Bladder microvascular endothelial cell (primary cell): ENCODE measurements at places on chromosomes 16 and 17. TPM values are rescaled to one million over a fixed set of nuclear protein-coding genes. Genes with fewer than 3 reads are reported as not detected.

The SLC47A1 gene
- 0.49 and 1.4 TPM in 2 replicates for total RNA-seq

The KRT12 gene
- total RNA-seq: not detected in 2 replicates

The CCL7 gene
- total RNA-seq: 0.38 TPM in 1 of 2 replicates, not detected in the other

The SEZ6L2 gene
- 0.65 and 5.9 TPM in 2 replicates for total RNA-seq

The MYL11 gene
- 0.97 TPM in 1 of 2 replicates, not detected in the other for total RNA-seq

The VMO1 gene
- 0.13 TPM in 1 of 2 replicates, not detected in the other for total RNA-seq

The CD300A gene
- not detected in 2 replicates for total RNA-seq

The VPS9D1 gene
- 2.6 and 7.4 TPM in 2 replicates for total RNA-seq

The LGALS9B gene
- total RNA-seq: not detected in 2 replicates

The NUPR1 gene
- 5.7 and 8.4 TPM in 2 replicates for total RNA-seq

The LPO gene
- total RNA-seq: not detected in 2 replicates

The TPPP3 gene
- 0.13 TPM in 1 of 2 replicates, not detected in the other for total RNA-seq

The TAC4 gene
- not detected in 2 replicates for total RNA-seq

The DBNDD1 gene
- total RNA-seq: 1.5 and 17.5 TPM in 2 replicates

The CCDC92B gene
- not detected in 2 replicates for total RNA-seq

The GRAPL gene
- 13.3 and 67.8 TPM in 2 replicates for total RNA-seq

The ASPHD1 gene
- total RNA-seq: 0.32 and 0.63 TPM in 2 replicates

The SOX8 gene
- 0.16 and 1.3 TPM in 2 replicates for total RNA-seq

The SULT1A1 gene
- 0.76 and 0.97 TPM in 2 replicates for total RNA-seq

The CSH1 gene
- total RNA-seq: not detected in 2 replicates

The CD7 gene
- total RNA-seq: not detected in 2 replicates

The GP1BA gene
- 0.13 TPM in 1 of 2 replicates, not detected in the other for total RNA-seq

The MMP25 gene
- total RNA-seq: under 0.01 and 0.06 TPM in 2 replicates

The RBFOX1 gene
- not detected in 2 replicates for total RNA-seq

The CHRNE gene
- 0.31 and 0.32 TPM in 2 replicates for total RNA-seq

The TBC1D3B gene
- total RNA-seq: 0.97 and 2.6 TPM in 2 replicates

The STARD3 gene
- total RNA-seq: 35.8 and 38.1 TPM in 2 replicates

The FAM234A gene
- total RNA-seq: 30.1 and 67.4 TPM in 2 replicates

The TM4SF5 gene
- total RNA-seq: not detected in 2 replicates

The GLYR1 gene
- 41.9 and 98.2 TPM in 2 replicates for total RNA-seq

The ZPBP2 gene
- total RNA-seq: not detected in 2 replicates

The CCL16 gene
- 0.65 TPM in 1 of 2 replicates, not detected in the other for total RNA-seq

The ARHGDIG gene
- total RNA-seq: 0.13 TPM in 1 of 2 replicates, not detected in the other

The MAFG gene
- total RNA-seq: 12.0 and 22.8 TPM in 2 replicates

The BOLA2 gene
- 42.7 and 50.7 TPM in 2 replicates for total RNA-seq

The MPP3 gene
- 3.4 and 6.3 TPM in 2 replicates for total RNA-seq

The HASPIN gene
- 4.6 and 7.4 TPM in 2 replicates for total RNA-seq

The UBALD2 gene
- total RNA-seq: 6.8 and 8.9 TPM in 2 replicates

The OR1A1 gene
- total RNA-seq: under 0.01 TPM in 1 of 2 replicates, not detected in the other

The SLC2A4 gene
- 0.57 TPM in 1 of 2 replicates, not detected in the other for total RNA-seq
